Cardiac muscle cell (in vitro differentiated cells and primary cell): ENCODE measurements at places on chromosomes 2 and 18. TPM values are rescaled to one million over a fixed set of nuclear protein-coding genes. Genes with fewer than 3 reads are reported as not detected.

GRCh38 chr2:160375802-160376469, 117.7 kb downstream of the RBMS1 start:
- no peak overlapping the region for H3K27ac ChIP-seq
- no peaks in the 10 kb centered on the region for H3K36me3 ChIP-seq
- DNase-seq: no peak
- H3K4me1 ChIP-seq: peaks cover 62% of the 10 kb centered on the region
- H3K4me3 ChIP-seq: no peak overlapping the region
- no peaks in the 10 kb centered on the region for H3K27me3 ChIP-seq

GRCh38 chr2:30394096-30394495, 53.0 kb upstream of the LCLAT1 start:
- H3K36me3 ChIP-seq: no peaks in the 10 kb centered on the region
- no peak for DNase-seq
- no peak overlapping the region for H3K27ac ChIP-seq

DNA sequence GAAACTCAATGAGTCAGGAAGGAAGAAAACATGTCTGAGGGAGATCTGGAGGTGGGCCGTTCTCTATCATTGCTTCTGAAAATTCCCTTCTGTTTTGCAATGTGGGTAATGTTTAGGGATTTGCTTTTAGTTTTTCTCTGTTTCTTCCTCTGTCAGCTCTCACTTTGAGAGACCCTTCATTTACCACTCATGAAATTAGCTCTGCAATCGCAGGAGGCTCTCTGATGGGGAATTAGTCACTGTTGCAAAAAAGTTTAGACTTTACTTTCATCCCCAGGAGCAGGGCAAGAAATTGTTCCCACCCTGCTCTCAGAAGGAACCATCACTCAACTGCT, 80.0 kb upstream of the MAP4K3 start:
- no peak overlapping the region for H3K4me3 ChIP-seq
- no peaks in the 10 kb centered on the region for H3K36me3 ChIP-seq
- no peaks in the 10 kb centered on the region for H3K27me3 ChIP-seq
- H3K27ac ChIP-seq: no peak overlapping the region
- DNase-seq: no peak

DNA sequence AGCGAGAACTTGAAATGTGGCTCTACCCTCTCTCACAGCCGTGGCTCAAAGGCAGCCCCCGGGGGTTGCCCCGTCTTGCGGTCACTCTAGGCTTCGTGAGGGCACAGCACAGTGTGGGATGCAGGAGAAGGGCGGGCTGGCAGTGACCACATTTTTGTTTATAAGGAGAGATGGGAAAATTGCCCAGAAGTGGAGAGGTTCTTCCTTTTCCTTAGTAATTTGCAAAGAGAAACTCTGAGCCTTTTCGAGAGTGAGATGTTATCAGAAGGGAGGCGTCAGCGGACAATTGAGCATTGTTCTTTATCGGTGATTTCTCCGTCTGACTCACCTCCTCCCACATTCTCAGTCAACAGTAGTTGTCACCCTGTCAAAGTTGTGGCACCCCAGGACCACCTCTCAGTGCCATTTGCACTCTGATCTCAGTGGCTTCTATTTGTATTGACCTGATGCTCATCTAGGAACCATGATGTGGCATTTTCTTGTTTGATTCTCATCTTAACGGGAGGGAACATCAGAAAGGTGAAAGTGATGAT, 89.6 kb downstream of the ACAA2 start:
- no peak for DNase-seq
- H3K27me3 ChIP-seq: no peaks in the 10 kb centered on the region
- no peak overlapping the region for H3K4me3 ChIP-seq
- H3K36me3 ChIP-seq: no peaks in the 10 kb centered on the region

DNA sequence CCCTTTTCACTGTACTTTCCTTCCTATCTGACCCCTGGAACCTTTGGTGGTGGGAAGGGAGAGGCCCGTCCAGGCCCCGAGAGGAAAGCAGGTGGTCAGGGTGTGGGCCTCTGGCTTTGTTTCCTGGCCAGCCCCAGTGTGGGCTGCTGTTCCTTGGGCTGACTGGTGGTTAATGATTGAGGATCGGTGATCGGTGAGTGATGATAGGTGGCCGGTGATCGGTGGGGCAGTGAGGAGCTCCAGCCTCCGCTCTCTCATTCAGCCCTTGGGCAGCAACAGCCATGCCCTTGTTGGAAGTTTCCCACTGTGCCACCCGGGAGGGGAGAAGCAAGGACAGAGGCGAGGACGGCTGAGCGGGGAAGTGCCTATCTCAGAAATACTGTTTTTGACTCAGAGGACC, 7.3 kb downstream of the ACKR3 start:
- no peak overlapping the region for H3K4me3 ChIP-seq
- H3K27me3 ChIP-seq: no peaks in the 10 kb centered on the region
- H3K27ac ChIP-seq: no peak overlapping the region
- H3K4me1 ChIP-seq: peaks cover 30% of the 10 kb centered on the region
- H3K36me3 ChIP-seq: no peaks in the 10 kb centered on the region
- no peak for DNase-seq

- H3K4me1 ChIP-seq: peaks cover 15% of the 10 kb centered on the region
- no peaks in the 10 kb centered on the region for H3K27me3 ChIP-seq
- no peak for DNase-seq
- no peak overlapping the region for H3K4me3 ChIP-seq
- no peak overlapping the region for H3K27ac ChIP-seq
Measured at GRCh38 chr2:159054032-159054334, 85.5 kb downstream of the TANC1 start.

- no peak overlapping the region for H3K4me3 ChIP-seq
- H3K27me3 ChIP-seq: no peaks in the 10 kb centered on the region
- no peaks in the 10 kb centered on the region for H3K4me1 ChIP-seq
- H3K27ac ChIP-seq: no peak overlapping the region
- DNase-seq: no peak
Measured at GRCh38 chr2:58466804-58467203, 225.7 kb upstream of the FANCL start.

DNA sequence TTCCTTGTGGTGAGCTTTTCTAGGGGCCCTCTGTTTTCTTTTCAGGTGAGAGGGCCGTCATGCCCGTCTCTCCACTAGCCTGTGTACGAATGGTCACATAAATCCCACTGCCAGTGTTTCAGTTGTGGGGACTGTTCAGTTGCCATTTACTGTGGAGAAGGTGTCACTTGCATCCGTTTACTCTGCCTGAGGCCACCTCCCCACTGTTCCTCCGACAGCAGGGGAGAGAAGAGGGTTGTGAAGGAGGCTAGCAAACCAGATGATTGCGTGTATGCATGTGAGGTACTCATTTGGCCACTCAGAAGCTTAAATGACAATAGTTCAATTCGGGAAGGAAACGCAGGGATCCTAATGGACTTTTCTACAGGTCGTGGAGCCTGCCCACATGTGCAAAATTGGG, 3.3 kb downstream of the MTCL1 start:
- no peaks in the 10 kb centered on the region for H3K4me1 ChIP-seq
- no peak overlapping the region for H3K27ac ChIP-seq
- H3K27me3 ChIP-seq: peaks cover 19% of the 10 kb centered on the region
- H3K36me3 ChIP-seq: no peaks in the 10 kb centered on the region
- no peak for DNase-seq
- no peak overlapping the region for H3K4me3 ChIP-seq

GRCh38 chr18:40413160-40413559, 1541.9 kb upstream of the PIK3C3 start:
- H3K4me3 ChIP-seq: no peak overlapping the region
- H3K27ac ChIP-seq: no peak overlapping the region
- H3K36me3 ChIP-seq: no peaks in the 10 kb centered on the region
- peak; percentile 43 for DNase-seq
- H3K4me1 ChIP-seq: peaks cover 10% of the 10 kb centered on the region

GRCh38 chr2:191206613-191207471, 38.4 kb upstream of the MYO1B start:
- H3K4me3 ChIP-seq: no peak overlapping the region
- DNase-seq: no peak
- H3K4me1 ChIP-seq: no peaks in the 10 kb centered on the region
- H3K27ac ChIP-seq: no peak overlapping the region
- H3K27me3 ChIP-seq: no peaks in the 10 kb centered on the region

DNA sequence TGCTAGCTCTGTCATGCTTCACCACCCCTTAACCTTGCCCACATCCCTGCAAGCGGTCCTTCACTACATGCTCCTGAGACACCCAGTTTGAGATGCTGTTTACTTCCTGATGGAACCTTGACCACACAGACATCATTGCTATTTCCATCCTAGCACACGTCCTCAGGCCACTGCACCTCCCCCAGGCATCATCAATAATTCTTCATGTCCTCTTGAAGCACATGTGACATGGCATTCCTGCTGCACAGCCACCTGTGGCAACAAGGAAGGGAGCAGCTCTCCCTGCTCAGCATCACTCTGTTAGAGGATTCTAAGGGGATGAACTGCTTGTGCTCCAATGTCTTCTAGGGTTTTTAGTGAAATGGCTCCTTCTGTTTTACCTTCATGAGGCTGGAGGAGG, 26.1 kb upstream of the ST3GAL5 start:
- no peak overlapping the region for H3K4me3 ChIP-seq
- no peaks in the 10 kb centered on the region for H3K4me1 ChIP-seq
- no peak for DNase-seq
- H3K36me3 ChIP-seq: no peaks in the 10 kb centered on the region

DNA sequence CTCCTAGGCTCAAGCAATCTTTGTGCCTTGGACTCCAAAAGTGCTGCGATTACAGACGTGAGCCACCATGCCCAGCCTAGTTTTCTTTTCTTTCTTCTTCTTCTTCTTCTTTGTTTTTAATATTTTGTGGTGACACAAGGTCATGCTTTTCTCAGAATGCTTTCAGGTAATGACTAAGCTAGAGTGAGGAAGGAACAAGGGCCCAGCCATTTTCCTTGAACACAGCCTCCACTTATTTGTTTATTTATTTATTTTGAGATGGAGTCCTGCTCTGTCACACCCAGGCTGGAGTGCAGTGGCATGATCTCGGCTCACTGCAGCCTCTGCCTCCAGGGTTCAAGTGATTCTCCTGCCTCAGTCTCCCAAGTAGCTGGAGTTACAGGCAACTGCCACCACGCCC, 74.3 kb upstream of the ST3GAL5 start:
- H3K27me3 ChIP-seq: no peaks in the 10 kb centered on the region
- H3K27ac ChIP-seq: no peak overlapping the region
- no peaks in the 10 kb centered on the region for H3K36me3 ChIP-seq

GRCh38 chr2:85866165-85866659, 22.6 kb downstream of the ST3GAL5 start:
- no peak overlapping the region for H3K4me3 ChIP-seq
- no peak for DNase-seq
- no peak overlapping the region for H3K27ac ChIP-seq
- H3K4me1 ChIP-seq: no peaks in the 10 kb centered on the region

- no peak overlapping the region for H3K27ac ChIP-seq
- DNase-seq: peak; percentile 0
- peaks cover 8% of the 10 kb centered on the region for H3K4me1 ChIP-seq
- no peaks in the 10 kb centered on the region for H3K27me3 ChIP-seq
- peaks cover 6% of the 10 kb centered on the region for H3K36me3 ChIP-seq
Measured at GRCh38 chr18:32730620-32731091, 42.2 kb downstream of the KLHL14 start.

- H3K27me3 ChIP-seq: peaks cover 24% of the 10 kb centered on the region
- H3K4me1 ChIP-seq: no peaks in the 10 kb centered on the region
- no peaks in the 10 kb centered on the region for H3K36me3 ChIP-seq
- no peak overlapping the region for H3K27ac ChIP-seq
Measured at GRCh38 chr18:79388043-79388442, 7.7 kb upstream of the NFATC1 start.

DNA sequence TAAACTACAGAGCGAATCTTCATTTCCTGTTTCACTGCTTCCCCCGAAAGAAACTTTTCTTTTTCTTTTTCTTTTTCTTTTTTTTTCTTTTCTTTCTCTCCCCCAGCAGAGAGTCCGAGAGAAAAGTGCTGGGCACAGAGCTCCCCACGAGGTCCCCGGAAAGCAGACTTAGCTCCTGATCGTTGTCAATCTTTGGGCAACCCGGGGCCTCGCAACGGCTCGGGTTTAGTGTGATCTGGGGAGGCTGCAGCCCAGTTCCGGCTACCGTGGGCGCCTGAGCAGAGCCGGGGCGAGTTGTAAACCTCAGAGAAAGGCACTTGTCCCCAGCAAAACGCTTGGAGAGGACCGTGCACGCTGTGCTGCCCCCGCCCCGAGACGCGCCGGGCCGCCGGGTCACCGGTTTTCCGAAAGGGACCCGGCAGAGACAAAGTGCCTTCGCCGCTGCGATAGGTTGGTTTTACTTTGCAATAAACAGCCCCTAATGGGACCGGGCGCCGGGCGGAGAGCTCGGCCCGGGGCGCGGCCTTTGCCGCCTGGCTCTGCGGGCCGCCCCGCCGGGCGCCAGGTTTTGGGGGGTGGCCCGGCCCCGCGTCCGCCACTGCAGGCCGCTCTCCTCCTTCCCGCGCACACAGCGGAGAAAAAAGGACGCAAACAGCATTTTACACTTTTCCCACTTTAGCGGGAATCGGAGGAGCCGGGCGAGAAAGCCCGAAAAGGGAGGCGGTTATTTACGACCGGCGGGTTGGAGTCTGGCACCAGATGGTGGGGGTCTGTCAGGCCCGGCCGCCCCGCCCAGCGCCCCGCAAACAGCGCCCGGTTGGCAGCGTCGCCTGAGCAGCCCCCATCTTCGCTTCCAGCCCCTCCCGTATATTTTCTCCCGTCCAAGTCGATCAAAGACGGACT, 136.0 kb downstream of the INSIG2 start:
- DNase-seq: peak; percentile 54
- no peaks in the 10 kb centered on the region for H3K36me3 ChIP-seq
- peak overlapping the region; percentile 28 for H3K4me3 ChIP-seq
- H3K27me3 ChIP-seq: peaks cover 35% of the 10 kb centered on the region
- no peak overlapping the region for H3K27ac ChIP-seq

GRCh38 chr2:193695367-193695766, 1500.6 kb upstream of the TMEFF2 start:
- H3K4me1 ChIP-seq: no peaks in the 10 kb centered on the region
- no peaks in the 10 kb centered on the region for H3K36me3 ChIP-seq
- peak; percentile 45 for DNase-seq
- H3K4me3 ChIP-seq: no peak overlapping the region
- no peaks in the 10 kb centered on the region for H3K27me3 ChIP-seq

The C1D gene
- polyA plus RNA-seq: 61.3 and 63.5 TPM in 2 replicates

The MTCL1 gene
- polyA plus RNA-seq: 1.8 and 3.5 TPM in 2 replicates

The EHD3 gene
- polyA plus RNA-seq: 12.3 and 15.5 TPM in 2 replicates

The TGFA gene
- 0.44 TPM in 1 of 2 replicates, not detected in the other for polyA plus RNA-seq

The C18orf54 gene
- polyA plus RNA-seq: 0.84 and 5.3 TPM in 2 replicates

The MORN2 gene
- polyA plus RNA-seq: 49.3 and 53.1 TPM in 2 replicates

The OR6B2 gene
- not detected in 2 replicates for polyA plus RNA-seq

The OSBPL6 gene
- 1.5 and 1.8 TPM in 2 replicates for polyA plus RNA-seq

The ABCB11 gene
- 0.02 and 0.06 TPM in 2 replicates for polyA plus RNA-seq

The ASPRV1 gene
- polyA plus RNA-seq: 1.6 and 4.2 TPM in 2 replicates

The RAB27B gene
- 0.59 and 0.71 TPM in 2 replicates for polyA plus RNA-seq

The FAM210A gene
- 20.0 and 23.9 TPM in 2 replicates for polyA plus RNA-seq

The CNDP2 gene
- 74.8 and 114 TPM in 2 replicates for polyA plus RNA-seq

The RTTN gene
- polyA plus RNA-seq: 4.7 and 7.5 TPM in 2 replicates
